Stimulated activated CD4-positive, alpha-beta T cell treated with anti-CD3 and anti-CD28 coated beads, Interleukin-15, amount 100 ng/mL, for 48 hours (primary cell): ENCODE measurements at places on chromosomes 6 and 20.

- no peak for DNase-seq
Observed at GRCh38 chr20:49394264-49394663, 88.2 kb downstream of the KCNB1 start.

- no peak for DNase-seq
Observed at GRCh38 chr6:84269947-84270733, 42.7 kb upstream of the CEP162 start.

GRCh38 chr6:104692008-104692407 lies 167.7 kb downstream of the HACE1 start:
- DNase-seq: no peak

DNA sequence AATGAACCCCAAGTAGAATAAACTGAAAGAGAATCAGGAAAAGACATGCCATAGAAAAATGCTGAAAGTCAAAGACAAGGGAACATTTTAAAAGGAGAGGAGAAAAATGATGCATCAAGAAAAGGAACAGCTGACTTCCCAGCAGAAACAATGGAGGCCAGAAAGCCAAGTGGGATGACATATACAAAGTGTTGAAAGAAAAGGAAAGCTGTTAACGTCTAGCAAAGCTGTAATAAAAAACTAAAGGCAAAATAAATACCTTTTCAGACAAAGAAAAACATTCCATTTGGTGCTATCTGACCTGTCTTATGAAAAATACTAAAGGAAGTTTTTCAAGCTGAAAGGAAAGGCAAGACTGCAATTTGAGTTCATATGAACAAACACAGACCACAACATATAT lies 34.1 kb upstream of the PDE10A start:
- no peak for DNase-seq

GRCh38 chr20:53824779-53825178 lies 231.1 kb upstream of the ZNF217 start:
- no peak for DNase-seq

DNA sequence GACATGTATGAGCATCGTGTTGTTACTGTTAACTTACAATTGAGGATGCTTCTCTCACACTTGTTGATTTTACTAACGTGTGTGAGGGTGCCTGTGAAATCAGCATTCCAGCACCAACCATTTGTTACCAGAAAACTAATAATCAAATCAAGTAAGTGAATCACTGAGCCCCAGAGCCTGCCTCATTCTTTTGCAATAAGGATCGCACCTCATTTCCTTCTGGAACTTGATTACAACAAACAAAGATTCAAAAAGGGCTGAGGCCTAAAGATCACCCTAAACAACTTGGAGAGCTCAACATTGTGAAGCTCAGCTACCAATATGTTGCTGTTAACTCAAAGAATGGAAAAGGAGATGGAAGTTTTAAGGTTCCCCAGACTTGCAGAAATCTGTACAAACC lies 274.7 kb downstream of the TFAP2A start:
- no peak for DNase-seq

GRCh38 chr20:38242848-38243708 lies 17.5 kb downstream of the KIAA1755 start:
- DNase-seq: no peak

DNA sequence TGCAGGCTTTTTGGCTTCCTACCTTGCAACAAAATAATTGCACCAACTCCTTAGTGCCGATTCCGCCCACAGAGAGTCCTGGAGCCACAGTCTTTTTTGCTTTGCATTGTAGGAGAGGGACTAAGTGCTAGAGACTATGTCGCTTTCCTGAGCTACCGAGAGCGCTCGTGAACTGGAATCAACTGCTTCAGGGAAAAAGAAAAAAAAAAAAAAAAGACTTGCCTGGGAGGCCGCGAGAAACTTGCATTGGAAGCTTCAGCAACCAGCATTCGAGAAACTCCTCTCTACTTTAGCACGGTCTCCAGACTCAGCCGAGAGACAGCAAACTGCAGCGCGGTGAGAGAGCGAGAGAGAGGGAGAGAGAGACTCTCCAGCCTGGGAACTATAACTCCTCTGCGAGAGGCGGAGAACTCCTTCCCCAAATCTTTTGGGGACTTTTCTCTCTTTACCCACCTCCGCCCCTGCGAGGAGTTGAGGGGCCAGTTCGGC lies 420 bp downstream of the SOX4 start:
- DNase-seq: no peak

GRCh38 chr6:130959951-130960350 lies 103.1 kb downstream of the EPB41L2 start:
- no peak for DNase-seq

DNA sequence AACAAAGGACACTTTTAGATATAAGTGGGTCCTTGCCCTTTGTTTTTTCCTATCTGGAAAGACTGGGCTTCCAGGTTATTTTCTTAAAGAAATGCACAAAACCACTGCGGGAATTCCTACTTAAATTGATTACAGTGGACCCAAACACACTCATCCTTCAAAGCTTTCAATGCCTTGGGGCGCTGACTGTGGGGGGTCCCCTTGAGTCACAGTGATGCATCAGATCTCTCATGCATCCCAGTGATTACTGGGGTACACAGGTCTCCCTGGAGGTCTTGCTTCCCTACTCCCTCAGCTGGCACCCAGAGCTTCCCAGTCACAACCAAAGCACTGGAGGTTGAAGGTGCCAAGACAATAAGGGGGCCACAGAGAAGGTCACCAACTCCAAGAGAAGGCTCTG lies 20.7 kb downstream of the ABHD12 start:
- DNase-seq: no peak

- DNase-seq: no peak
Observed at GRCh38 chr6:144896289-144896688, 611.2 kb downstream of the UTRN start.

DNA sequence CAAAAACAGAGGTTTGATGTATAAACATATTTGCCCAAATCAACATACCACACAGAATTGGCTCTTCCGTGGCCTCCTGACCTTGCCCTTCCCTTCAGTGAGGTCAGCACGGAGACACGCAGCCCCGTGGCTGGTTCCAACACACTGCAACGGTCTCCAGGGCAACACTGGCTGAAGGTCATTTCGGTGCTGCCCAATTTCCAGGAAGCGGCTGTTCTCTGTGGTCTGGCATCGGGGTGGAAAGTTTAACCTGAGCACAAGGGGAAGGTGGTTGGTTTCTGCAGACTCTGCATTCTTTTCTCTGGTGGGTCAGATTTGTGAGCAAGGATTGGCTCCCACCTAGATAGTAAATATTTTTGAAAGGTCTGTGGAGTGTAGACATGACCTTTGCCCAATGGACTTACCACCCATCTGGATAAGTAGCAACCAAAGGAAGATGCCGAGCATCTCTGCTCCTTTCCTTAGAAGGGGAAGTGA lies 177.6 kb upstream of the PHACTR1 start:
- DNase-seq: no peak

DNA sequence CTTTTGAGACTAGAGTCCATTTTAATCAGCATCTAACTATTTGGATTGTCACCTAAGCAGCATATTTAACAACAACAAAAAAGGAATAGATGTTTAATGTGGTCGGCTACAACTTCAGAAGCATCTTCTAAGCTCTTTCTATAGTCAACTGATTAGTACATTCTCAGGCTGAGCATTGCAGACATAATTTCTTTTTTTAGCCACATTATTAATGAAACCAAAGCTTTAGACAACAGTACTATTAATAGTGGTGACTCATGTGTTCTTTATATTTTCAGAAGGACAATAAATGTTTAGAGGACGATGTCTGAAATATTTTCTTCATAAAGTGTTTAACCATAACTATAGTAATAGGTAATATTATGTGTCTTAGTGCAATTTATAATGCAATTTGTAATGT lies 52.4 kb downstream of the TPD52L1 start:
- no peak for DNase-seq

DNA sequence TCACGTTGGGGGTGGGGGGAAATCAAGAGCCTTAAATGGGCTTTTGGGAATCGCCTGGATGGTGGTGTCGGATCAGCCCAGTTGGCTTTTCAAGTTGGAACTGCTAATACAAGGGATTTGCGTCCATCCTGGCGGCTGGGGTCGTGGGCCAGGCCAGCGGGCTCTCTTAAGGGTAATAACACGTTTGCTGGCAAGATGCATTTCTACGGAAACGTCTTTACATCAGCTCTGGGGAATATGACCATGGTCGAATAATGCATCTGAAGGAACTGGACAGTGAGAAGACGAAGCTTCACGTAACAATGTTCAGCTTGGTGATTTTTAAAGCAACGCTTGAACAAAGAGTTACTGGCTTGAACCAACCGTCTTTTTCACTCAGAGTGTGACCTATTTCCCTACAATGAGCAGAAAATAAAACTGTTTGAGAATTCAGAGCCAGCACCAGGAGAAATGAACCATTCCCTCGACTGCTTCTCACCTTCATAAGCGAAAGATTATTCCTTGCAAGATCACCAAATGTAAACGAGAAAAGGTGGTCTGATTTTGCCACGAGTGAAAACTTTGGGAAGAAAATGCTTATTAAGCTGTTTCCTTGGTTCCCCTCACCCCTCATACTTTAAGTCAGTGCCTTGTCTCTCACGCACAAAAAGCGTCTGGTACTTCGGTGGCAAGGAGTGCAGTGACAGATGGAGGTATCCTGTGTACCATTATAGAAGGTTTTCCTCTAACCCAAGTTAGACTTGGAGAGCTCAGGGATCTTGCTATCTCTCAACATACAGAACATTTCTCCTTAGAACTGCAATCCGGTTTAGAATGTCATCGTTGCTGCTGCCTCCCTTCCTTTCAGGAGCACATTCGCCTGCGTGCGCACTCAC lies 1.4 kb upstream of the MARCKS start:
- DNase-seq: no peak

DNA sequence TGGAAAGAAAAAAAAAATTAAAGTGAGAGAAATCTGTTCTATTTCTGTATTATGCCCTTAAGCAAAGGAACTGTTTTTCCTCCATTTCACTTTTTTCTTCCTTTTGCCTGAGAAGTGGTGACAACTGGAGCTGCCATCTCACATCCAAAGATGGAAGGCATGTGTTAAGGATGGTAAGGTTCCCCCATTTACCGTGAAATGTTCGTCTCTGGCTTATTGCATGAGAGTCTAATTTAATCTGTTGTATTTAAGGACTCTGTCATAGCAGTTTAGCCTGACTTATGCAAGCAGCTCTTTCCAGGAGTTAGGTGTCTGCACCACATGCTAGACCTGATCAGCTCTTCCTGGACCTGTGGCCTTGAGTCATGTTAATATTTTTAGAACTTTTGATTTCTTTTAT lies 389.5 kb upstream of the MAP3K7 start:
- no peak for DNase-seq

GRCh38 chr6:137933696-137934095 lies 66.6 kb downstream of the TNFAIP3 start:
- no peak for DNase-seq

DNA sequence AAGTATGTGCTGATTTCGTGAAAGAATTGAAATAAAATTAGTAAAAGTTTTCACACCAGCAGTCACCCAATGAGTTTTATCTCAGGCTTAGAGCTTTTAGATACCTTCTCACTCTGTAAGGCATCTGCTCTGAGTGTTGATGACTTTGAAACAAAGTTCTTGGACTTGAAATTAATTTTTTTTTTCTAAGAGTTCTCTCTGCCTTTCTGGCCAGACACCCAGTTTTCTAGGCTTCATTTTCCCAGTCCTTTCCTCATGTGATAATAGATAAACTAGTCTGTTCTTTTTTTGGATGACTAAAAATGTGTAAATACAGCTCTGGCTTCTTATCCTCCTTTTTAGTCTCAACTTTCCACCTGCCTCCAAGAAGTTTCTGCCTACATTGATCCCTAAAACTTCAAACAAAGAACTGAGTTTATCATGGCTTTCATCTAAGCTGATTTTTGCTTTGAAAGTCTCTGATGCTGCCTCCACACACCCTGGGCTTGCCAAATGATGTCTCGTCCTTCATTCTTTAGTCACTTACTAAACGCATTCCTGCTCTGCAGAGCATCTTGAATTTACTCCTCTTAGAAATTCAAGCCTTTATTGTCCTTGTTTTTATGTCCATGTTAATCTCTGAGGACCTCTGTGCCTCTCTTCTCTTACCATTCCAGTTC lies 32.7 kb downstream of the SLX4IP start:
- no peak for DNase-seq

DNA sequence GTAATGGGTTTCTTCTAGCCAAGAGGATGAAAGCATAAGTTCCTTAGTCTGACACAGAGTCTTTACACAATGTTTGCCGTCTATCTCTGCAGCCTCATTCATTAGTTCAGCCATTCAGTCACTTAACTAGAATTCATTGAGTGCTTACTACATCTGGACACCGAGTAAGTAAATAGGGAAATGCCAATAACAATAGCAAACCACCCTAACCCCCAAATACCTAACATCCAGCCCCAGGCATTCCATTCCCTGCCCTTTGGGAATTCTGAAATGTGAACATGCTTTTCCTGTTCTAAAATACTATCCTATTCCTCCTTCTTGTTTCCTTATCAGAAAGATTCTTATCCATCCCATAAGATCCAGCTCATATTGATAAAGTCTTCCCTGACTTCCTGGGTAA lies 277.6 kb upstream of the RNF217 start:
- DNase-seq: no peak

DNA sequence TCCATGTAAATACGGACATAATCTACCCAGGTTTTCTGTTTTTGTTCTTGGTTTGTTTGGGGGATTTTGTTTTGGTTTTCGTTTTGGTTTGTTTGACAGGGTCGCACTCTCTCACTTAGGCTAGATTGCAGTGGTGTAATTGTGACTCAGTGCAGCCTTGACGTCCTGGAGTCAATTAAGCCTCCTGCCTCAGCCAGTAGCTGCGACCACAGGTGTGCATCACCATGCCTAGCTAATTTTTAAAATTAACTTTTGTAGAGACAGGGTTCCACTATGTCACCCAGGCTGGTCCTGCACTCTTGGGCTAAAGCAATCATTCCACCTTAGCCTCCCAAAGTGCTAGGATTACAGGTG lies 37.8 kb upstream of the EYA4 start:
- no peak for DNase-seq

- no peak for DNase-seq
Observed at GRCh38 chr20:46637427-46638133, 13.7 kb downstream of the SLC13A3 start.

DNA sequence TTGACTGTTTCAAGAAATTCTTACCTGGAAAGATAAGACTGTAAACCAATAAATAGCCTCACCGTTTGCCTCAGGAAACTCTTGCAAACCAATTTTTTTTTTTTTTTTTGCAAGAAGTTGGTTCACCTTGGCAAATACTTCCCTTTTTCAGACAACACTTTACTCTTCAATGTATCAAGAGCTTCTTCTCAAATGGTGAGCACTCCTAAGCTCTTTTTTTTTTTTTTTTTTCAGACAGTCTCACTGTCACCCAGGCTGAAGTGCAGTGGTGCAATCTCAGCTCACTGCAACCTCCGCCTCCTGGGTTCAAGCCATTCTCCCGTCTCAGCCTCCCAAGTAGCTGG lies 22.7 kb upstream of the SNTA1 start:
- no peak for DNase-seq

DNA sequence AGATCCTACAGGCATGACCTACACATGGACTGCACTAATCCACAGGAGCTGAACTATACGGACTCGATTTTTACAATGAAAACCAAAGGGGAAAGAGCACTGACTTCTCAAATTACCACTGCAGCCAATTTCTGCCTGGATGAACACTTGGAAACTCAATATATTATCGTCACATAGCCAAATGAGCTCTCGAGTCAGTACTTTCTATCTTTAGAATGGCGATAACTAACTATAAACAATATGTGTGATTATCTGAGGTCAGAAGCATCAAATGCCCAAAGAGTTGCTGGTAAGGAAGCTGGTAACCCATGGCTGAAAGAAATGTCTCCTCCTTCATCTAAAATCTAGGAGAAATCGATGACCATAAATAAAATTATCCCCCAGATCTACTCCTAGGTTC lies 86.7 kb downstream of the KIF16B start:
- DNase-seq: no peak

- no peak for DNase-seq
Observed at GRCh38 chr20:56442389-56443365, 25.8 kb upstream of the RTF2 start.
